ENCODE measurements at places on chromosomes 2 and 18.

GRCh38 chr2:165450156-165450555, 19.3 kb upstream of the CSRNP3 start:
- DNase-seq, result no peak

DNA sequence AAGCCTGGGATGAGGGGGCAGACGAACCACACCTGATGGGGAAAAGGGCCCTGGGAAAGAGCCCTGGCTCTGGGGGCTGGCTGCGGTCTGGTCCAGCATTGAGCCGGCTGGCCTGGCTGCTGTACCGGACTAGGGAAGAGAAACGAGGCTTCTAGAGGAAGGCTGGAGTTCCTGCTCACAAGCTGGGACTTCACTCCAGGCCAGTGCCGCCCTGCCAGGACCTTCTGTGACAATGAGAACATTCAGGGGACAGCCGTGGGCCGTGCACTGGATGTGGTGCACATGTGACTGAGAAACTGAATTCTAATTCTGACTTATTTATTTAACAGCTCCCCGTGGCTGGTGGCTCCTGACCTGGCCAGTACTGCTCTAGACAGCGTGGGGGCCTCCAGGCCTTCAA, 269.3 kb downstream of the HDAC4 start:
- DNase-seq, result no peak

- no peak for DNase-seq
Observed at GRCh38 chr2:239115616-239116015, 267.7 kb downstream of the TWIST2 start.

GRCh38 chr2:200188876-200189275, 117.6 kb upstream of the SPATS2L start:
- DNase-seq, result no peak

- no peak for DNase-seq
Observed at GRCh38 chr2:52416340-52416739, 1351.3 kb upstream of the CHAC2 start.

- DNase-seq, result no peak
Observed at GRCh38 chr2:238079874-238080327, 19.1 kb downstream of the SCLY start.

DNA sequence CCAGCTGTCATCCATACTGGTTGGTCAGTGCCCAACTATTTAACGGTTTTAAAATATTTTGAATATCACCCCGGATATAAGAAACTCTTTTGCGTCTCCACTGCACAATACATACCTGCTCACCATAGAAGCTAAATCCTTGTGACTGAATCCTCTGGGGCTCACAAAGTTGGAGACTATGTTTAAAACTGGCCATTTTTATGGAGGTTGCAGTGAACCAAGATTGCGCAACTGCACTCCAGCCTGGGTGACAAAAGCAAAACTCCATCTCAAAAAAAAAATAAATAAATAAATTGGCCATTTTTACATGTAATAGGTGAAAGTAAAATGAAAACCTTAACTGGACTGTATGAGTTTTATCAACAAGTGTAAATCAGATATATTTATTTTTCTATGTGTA, 55.6 kb upstream of the TMEM17 start:
- DNase-seq, result no peak

GRCh38 chr18:34651586-34652369, 58.3 kb upstream of the DTNA start:
- DNase-seq, result no peak

DNA sequence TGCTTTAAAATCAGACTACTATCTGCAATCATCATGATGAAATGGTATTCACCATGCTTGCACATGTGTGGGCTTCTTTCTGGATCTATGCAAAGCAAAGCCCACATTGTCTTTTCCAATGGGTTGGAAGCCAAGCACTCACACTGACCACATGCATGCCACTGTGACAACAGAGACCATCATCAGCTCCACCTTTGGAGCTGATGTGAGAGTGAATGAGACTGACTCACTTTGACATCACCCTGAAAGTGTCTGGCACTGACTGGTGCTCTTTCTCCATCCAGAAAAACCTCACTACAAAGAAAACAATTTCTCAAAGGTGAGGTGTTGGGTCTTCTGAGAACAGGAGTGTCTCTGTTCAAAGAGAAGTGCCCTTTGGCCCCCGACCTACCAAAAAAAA, 4.7 kb downstream of the MYO5B start:
- no peak for DNase-seq

- DNase-seq, result peak; percentile 22
Observed at GRCh38 chr2:8229546-8229986, 452.3 kb upstream of the ID2 start.

DNA sequence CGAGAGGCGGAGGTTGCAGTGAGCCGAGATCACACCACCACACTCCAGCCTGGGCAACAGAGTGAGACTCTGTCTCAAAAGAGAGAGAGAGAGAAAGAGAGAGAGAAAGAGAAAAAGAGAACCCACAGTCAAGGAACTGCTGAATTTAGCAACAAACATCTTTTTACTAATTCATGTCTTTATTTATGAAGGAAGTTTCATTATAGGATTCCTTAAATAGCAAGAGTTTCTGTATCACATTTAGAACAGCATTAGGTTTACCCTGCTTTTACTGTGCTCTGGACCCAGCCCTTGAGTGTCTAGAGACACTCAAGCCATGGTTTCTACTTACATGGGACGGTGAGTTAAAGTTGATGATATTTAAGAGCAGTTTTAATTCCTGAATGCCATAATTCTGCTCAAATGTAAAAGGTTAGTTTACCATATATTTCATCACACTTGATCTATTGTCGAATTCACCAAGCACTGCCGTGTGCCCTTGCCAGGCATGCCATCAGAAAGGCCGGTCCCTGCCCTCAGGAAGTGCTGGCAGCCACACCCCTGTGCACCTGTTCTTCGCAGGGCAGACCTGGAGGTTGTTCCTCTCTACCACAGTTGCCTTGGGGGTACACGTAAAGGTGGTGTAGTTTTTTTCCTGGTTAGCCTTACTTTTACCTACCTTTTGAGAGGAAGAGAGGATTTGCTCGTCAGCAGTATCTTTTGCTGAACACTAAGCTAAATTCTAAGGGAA, 153.3 kb downstream of the LDLRAD4 start:
- no peak for DNase-seq

- DNase-seq, result no peak
Observed at GRCh38 chr2:22810602-22811001, 574.4 kb upstream of the KLHL29 start.

GRCh38 chr2:197264332-197264731, 46.2 kb downstream of the ANKRD44 start:
- no peak for DNase-seq

GRCh38 chr2:28578774-28579173, 82.9 kb downstream of the PLB1 start:
- no peak for DNase-seq

GRCh38 chr2:20674309-20674965, 7.5 kb downstream of the GDF7 start:
- DNase-seq, result no peak

DNA sequence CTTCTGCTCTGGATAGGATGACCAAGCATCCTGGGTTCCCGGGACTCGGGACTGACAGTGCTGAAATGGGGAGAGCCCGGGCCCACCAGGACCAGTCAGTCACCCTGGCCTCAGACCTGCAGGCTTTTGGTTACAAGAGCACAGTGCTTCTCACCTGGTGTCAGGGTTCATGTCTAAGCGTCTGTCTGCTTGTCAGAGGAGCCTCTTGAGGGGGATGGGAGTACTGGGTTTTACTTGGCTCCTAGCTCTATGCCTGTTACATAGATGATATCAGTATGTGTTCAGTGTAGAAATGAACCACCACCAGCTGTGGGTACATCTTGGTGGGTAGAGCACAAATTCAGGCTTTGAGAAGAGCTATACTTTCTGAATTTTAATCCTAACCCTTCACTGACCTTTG, 29.9 kb downstream of the PCARE start:
- no peak for DNase-seq

DNA sequence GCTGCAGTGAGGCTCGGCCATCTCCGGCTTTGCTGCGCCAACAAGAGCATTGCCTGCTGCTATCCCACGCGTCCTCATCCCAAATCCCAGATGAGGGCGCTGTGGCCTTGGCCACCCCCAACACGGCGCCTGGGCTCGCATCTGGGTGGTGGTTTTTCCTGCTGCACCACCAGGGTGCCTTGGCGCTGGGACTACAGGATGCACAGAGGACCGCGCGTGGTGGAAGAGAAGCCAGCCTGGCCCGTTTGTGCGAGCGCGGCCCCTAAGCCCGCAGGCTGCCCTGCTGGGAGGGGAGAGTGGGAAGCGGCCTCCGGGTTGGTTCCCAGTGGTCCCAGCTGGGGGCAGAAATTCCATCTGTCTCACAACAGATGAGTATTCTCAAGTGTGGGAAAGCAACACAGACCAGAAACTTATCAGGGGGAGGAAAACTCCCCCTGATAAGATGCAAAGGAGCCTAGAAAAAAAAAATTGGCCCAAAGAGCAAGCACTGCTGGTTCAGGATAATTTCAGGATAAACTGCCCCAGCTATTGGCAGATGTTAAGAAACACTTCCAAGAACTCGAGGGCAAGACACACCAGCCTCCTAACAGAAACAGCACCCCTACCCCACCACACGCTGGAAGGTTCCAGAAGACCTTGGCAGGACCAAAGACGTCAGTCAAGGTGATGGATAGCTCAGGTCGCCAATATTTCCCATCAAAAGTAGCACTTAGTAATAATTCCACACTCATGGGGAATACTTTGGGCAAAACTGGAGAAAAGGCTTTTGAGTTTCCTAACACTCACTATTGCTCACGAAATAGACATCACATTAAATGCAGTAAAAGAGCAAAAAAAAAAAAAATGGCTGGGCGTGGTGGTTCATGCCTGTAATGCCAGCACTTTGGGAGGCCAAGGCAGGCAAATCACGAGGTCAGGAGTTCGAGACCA, 152.1 kb downstream of the PXDN start:
- no peak for DNase-seq

DNA sequence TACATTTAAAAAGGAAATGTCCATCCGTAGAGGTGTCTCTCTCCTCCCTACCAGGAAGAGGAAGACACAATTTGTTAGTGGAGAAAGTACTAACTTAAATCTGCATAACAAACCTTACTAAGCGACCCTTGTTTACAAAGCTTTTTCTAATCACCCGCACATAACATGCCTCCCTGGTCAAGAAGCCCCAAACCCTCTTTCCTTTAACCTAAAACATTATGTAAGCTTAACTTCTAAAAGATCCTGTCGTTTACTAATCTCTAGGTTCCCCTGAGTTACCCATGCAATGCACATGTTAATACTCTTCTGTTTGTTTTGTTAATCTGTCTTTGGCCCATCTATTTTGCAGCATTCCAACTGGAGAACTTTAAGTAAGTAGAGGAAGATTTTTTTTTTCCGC, 630.3 kb upstream of the NRXN1 start:
- no peak for DNase-seq

DNA sequence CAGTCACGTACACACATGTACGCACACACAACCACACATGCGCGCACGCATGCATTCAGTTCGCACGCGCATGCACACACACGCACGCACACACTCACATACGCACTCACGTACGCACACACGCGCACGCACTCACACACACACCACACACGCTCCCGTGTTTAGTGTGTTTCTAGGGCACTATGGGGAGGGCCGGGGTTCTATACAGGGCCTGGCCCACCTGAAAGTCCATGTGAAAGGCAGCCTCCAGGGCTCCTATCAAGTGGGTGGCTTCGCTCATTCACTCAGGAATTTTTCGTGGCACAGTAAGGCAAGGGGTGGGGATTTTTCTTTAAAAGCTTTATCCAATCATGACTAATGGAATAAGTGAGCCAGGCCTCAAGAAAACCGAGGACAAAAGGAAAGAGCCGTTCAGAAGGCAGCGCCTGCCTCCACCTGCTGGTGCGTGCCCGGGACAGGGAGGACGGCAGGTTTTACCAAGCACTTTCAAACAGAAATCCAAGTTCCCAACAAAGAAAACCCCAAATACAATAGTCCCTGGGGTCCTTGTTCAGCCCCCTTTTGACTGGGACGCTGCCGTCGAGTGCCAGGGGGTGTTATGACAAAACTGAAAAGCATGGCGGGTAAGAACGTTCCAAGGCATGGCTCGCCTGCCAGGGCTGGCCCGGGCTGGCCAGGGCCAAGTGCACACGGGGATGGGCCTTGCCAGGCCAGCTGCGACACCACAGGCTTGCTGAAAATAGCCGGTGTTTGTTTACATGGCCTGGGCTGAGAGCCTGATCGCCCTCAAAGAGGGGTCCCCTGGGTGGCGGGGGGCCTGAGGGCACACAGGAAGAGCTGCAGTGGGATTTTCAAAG, 110.0 kb downstream of the HDAC4 start:
- DNase-seq, result no peak

- DNase-seq, result no peak
Observed at GRCh38 chr2:84631047-84631446, 114.7 kb downstream of the DNAH6 start.

DNA sequence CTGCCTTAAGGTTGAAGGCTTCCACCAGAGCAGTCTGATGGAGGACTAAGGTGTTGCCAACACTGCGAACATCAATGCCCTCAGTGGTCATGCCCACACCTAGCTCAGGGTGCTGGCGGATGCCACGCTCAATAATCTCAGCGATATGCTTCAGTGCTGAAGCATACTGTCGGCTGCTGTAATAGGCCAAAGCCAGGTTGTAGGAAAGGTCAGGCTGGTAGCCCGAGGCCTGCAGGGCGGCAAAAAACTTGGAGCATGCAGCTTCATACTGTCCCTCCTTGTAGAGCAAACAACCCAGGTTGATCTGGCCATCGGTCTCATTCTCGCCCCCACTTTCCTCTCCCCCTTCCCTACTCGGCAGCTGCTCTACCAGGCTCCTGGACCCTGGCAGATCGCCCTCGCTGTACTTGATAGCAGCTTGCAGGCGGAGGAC, 159.4 kb downstream of the AGPS start:
- DNase-seq, result no peak

DNA sequence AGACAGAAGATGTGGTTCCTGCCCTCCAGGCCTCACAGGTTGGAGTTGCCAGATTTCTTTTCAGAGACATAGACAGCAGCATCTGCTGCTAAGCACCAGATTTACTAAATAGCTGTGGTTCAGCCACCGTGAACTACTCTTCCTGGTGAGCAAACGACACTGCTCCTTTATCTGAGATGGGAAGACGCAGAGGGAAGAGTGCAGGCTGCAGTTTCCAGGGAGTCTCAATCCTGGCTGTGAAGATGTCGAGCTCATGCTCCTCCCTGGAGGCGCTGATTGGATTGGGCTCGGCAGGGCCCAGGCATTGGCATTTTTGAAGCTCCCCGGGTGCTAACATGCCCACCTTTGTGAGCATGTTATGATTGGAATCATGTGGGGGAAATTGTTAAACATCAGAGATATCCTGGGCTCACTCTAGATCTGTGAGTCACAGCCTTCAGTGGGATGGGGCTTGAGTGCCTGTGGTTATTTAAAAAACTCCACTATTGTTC, 314.8 kb downstream of the TSN start:
- DNase-seq, result no peak

DNA sequence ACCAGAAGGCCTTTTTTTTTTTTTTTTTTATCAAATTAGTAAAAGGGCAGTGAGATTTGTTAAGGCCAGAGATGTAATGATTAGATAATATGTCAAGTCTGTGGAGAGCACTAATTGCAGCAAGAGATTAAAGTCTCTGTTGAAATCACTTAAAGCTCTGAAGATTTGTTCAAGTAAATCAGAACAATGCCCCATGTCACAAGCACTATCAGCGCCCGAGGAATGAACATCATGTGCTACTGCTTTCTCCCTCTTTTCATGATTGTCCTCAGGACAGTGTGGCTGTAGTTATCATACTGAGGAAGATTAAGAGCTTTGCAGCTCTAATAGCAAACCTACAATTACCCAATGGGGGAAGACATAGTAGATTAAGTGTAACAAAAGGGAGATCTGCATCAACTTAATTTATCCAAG, 71.1 kb downstream of the TDRD15 start:
- no peak for DNase-seq

Data from stimulated activated CD4-positive, alpha-beta T cell treated with anti-CD3 and anti-CD28 coated beads, Interleukin-1b, Interleukin-23, amount 100 ng/mL, for 4 hours (primary cell).